ENCODE measurements at places on chromosomes 12 and 14. TPM values are rescaled to one million over a fixed set of nuclear protein-coding genes. Genes with fewer than 3 reads are reported as not detected.

Gene CABP1
- not detected for total RNA-seq

Gene MYO1H
- total RNA-seq: not detected

DNA sequence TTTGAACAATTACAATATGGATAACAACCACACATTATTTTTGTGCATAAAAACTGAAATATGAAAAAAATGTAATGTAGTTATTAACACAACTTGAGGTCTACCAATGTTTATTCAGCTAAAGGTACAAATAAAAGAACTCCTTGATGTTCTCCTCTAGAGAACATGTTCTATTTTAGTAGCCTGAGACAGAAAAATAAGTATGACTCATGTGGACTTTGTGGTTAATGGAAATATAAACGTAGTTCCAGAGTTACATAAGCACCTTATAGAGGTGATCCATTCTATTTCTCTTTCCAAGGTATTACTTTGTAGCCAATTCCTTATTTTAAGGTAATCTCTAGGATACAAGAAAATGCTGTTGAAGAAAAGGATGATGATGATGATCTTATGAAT lies 25.7 kb downstream of the ALKBH1 start:
- DNase-seq: peak; percentile 29

DNA sequence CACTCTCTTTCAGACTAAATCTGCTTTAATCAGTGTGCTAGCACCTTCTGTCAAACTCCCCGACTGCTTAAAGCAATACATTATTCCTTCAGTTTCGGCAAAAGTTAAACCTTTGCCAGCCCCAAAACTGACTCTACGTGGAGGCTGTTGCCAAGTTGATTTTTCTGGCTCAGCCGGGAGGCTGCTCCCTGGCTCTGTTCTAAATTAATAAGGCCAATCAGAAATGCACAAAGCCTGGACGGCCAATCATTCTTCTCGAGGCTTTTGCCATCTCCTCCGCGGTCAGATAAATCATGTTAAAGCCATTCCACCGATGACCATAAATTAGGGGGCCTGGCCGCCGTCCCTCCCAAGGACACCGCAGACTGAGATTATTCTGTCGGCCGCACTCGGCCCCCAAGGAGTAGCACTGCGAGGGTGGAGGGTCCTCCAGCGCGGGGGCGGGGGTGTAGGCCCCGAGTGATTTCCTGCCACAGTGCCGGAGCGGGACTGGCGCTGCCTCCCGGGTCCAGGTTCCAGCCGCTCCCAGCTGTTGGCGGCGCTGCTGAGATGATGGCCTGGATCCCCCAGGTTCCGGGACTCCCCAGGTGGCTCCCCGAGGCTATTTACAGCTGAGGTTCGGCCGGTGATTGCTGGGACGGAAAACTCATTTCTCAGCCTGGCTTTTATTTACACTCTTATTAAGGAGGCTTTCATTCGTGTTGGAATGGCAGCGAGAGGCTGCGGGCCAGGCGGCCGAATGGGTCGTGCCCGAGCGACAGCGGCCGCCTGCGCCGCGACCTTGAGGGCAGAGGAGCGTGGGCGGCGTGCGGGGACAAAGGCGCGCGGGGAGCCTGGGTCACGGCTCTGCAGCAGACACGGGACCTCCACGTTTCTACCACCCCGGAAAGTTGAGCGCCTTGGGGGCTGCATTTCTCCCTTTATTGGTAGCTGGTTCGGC lies 165.1 kb downstream of the MON2 start:
- peak; percentile 93 for DNase-seq

DNA sequence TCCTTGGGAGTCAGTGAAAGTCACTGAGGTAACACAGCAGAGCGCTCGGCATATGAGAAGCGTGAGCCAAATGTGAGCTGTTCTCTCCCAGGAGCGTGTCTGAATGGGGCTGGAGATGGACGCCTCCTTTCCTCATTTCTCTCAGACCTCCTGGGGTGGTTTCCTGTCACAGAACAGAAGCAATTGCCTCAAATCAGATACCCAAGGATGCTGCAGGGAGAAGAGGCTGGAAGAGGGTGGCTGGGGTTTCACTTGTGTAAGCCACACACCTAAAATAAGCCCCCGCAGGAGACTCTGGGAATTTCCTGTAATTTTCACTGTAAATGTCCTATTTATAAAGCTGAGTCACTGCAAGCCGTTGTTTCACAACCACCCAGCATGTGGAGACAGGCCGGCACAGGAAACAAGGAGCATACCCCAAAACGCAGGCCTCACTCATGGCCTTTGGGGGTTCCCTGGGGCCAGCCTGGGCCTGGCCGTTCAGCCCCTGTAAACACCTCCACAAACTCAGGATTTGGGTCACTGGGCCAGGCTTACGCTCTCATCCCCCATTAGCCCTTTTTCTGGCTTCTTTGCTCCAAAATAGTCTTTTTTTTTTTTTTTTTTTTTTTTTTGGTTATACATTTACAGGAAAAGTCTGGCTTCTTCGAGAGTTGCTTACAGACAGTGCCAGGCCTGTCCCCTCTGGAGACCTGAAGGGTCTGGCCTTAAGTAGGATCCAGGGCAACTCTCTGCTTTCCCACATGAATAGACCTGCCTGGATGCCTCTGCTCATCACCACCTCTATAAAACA lies 55.3 kb downstream of the VCPKMT start:
- peak; percentile 95 for DNase-seq

- no peak for DNase-seq
Observed at GRCh38 chr12:122819209-122819785, 16.0 kb upstream of the HIP1R start.

DNA sequence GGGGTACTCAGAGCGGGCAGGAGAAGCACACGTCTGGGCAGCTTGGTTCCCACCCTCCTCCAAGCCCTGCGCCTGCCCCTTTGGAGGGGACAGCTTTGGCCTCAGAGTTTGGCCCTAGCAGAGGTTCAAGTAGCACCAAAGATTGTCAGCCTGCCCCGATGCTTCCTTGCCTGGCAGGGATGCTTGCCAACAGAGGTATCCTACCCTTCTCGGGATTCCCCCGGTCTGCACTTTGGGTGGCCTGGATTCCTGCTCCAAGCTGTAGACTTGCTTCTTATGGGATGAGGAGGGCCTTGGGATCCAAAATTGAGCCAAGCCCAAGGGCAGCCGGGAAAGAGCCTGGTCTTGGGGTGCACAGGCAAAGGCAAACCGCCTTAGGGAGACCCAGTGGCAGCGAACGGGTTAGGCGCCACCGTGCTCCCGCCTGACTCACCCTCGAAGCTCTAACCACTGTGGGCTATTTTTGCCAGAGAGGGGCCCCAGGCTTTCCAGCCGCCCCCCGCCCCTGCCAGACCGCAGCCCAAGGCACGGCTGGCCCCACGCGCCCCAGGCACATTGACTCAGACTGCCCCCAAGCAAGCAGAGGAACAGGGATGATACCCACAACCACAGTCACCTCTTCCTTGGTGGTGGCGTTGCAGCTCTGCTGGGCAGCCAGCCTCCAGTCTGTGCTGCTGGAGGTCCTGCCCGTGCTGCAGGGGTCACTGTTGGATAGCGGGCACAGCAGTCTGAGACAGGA lies 847 bp upstream of the WNT10B start:
- DNase-seq: peak; percentile 79

DNA sequence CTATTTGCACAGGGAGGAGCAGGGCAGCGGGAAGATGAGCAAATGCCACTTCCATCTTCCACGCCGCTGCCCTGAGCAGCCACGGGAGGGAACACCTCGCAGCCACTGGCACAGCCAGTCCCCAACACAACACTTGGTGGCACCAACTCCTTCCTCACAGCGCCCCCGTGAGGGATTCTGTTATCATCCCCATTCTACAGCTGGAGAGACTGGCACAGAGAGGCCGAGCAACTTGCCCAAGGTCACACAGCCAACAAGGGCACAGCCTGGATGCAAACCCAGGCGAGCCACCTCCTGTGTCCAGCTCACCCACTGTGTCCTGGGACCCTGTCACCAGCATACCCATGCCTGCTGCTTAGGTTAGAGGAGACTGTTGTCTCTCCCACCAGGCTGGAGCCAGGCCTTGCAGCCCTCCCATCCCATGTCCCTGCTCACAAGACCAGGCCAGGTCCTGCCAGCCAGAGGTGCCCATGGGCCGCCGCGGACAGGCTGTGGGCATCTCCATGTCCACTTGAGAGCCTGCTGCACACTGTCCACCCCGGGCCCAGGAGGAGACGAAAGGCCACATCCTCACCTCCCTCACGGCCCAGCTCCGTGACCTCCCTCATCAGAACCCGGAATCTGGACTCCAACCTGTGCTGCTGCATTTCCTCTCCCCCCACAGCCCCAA lies 57.0 kb downstream of the NCOR2 start:
- DNase-seq: no peak

DNA sequence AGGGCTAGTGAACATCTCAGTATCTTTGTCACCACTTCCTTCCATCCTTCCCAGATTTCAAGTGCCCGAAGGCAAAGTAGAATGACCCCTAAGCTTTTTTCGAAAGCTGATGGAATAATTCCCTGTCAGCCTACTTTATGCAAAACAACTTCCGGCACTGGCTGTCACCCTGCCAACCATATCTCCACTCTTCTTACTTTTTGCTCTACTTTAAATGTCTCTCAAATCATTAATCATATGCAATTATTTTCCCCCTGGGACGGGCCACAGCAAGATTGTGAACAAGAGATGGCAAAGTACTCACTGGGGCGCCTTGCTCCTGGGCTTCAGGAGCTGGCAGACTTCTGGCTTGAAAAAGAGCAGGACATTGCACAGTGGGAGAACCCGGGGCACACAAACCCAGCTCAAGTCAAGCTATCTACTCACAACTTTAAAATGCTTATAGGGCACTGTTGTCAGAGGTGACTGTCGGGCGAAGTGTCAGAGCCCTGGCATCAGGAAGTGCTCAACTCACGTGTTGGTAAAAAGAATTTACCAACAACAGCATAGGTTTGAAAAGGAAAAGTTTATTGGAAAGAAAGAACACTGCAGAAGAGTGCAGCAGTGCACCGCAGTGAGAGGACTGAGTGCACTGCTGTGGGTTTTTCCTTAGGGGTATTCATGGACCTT lies 373.5 kb downstream of the PAWR start:
- peak; percentile 2 for DNase-seq
